HT1080 (cell line): ENCODE measurements at places on chromosomes 7 and 10.

DNA sequence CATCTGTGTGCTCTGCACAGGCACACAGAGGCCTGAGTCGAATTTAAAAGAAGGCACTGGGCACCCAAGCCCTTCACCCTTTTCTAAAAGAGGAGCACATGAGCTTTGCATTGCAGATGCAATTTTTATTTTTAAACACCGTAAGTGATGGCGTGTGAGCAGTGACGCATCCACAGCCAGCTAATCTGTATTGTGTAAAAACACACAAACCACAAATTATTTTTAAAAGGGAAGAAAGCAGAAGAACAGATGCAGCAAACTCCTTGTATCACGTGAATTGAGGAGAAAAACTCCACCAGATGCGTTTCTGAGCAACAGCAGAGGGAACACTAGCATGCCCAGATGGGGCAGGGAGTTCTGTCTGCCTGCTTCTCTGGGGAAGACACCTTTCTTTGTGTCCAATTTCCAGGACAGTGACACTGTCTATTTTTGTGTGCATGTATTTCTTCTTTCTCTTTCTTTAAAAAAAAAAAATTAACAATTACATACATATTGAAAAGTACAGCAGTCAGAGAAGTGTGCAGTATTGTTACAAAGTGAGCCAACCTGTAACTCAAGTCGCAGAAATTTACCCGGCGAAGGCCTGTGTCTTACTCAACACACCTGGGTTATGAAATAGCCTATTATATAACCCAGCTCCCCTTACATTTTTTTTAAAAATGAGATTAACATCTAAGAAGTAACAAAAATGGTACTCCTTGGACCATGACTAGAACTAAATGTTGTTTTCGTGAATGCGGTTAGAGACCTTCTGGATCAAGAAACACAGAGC lies 39.2 kb downstream of the EEPD1 start:
- no peak for DNase-seq

GRCh38 chr7:12524794-12525386 lies 45.6 kb upstream of the SCIN start:
- DNase-seq, result peak; percentile 46

DNA sequence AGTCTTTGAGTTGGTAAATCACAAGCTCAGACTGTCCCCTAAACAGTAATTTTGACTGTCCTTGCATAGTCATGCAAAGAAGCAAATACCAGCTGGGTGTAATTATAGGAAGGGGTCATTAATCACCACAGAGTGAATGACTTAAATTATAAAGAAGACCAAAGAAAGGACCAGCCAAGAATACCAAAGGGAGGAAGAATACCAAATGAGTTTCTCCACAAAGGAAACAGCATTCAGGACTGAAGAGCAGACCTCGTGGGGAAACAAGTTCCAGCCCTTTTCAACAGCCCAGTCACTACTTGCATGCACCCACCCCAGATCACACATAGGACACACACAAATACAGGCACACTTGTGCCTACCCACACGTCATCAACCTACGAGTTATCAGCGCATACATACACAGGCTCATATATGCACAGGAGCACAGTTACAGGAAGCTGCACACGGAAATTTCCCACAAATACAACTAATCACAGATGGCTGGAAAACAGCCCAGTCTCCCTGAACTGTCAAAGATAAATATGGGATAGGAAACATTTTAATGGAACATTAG lies 77.6 kb downstream of the DENND2A start:
- DNase-seq, result no peak

GRCh38 chr7:80644054-80644453 lies 5.6 kb downstream of the CD36 start:
- no peak for DNase-seq

- DNase-seq, result no peak
Observed at GRCh38 chr7:103934508-103934907, 55.0 kb downstream of the RELN start.
